Heart right ventricle (tissue), 16 donors: ENCODE measurements at places on chromosomes 6 and 20.
A peak's percentile ranks its signal among the peaks of the same experiment; 100 is the strongest.

DNA sequence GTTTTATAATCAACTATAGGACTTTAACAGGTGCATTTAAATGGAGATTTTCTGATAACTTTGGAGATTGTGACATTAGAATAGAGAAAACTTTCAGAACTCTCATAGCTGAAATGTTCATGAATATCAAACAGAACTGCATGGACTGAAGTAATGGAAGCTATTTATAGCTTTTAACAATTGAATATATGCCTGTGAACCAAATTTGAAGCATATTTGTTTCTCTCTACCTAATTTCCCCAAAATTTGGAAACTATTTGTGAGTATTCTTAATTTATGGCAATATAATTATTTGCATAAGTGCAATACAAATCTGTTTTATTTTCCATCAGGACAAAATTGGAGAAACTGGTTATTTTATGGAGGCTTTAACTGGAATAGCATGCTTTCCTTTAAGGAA lies 96.6 kb downstream of the PLG start:
- no peak for DNase-seq

- no peak for DNase-seq
Observed at GRCh38 chr6:77383026-77383425, 80.3 kb downstream of the HTR1B start.

DNA sequence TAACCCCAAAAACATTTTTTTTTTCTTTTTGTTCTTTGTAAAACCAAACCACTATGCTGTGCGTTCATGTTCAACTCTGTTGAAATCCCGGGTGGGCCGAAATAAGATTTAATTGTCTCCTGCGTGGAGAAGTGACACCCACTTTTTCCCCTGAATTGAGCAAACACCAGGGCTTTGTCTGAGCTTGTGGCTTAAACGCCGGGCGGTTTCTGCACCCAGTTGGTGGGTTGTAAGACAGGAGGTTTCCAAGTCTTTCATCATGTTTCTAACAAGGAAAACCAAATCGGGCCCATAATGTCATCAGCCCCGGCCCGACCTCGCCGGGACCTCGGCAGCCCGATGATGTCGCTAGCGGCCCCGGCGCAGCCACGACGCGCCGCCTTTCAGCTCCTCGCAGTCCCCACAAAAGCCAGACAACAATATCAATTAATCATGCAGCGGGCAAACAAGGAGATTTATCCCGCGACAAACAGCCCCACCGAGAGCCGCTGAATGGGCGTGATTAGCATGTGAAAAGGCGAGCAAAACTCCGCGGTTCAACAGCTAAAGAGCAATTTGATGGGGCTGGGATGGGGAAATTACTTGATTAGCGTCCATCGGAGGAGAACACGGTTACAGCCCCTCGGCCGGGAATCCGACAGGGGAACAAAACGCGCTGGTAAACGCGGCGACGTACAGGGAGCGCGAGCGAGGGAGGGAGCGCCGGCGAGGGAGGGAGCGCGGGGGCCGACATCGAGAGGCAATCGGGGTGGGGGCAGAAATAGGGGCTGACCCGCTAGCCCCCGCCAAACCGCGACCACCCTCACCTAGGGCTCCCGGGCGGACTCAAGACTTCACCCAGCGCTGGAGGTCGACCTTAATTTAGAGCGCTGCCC lies 5.3 kb downstream of the LINC00237 start:
- DNase-seq: no peak

- DNase-seq: no peak
Observed at GRCh38 chr6:112910256-112910655, 563.1 kb downstream of the RFPL4B start.

DNA sequence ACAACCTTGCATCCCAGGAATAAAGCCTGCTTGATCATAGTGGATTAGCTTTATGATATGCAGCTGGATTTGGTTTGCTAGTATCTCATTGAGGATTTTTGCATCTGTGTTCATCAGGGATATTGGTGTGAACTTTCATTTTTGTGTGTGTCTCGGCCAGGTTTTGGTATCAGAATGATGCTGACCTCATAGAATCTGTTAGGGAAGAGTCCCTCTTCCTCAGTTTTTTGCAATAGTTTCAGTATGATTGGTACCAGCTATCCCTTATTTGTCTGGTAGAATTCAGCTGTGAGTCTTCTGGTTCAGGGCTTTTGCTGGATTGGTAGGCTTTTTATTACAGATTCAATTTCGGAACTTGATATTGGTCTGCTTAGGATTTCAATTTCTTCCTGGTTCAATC lies 132.5 kb downstream of the ZFAND3 start:
- DNase-seq: no peak

GRCh38 chr20:51930775-51931174 lies 128.5 kb upstream of the SALL4 start:
- no peak for DNase-seq

- no peak for DNase-seq
Observed at GRCh38 chr6:132937466-132937906, 123.1 kb downstream of the RPS12 start.

DNA sequence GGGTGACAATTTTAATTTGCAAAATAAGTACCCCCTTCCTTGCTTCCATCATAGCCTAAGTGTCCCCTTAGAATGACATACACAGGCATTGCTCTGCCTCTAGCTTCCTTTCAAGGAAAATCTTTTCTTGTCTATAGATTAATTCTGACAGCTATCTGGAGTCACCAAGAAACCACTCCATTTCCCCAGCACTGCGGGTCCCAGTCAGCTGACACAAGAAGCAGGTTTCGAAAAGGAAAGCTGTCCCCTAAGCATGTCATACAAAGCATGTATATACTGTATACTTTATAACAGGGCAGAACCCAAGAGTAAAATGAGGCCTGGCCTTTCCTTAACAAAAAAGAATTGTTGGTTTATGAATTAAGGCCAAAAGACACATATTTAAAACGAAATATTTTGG lies 273.5 kb downstream of the BTBD9 start:
- DNase-seq: no peak

- no peak for DNase-seq
Observed at GRCh38 chr6:154277629-154278017, 79.0 kb downstream of the IPCEF1 start.

- peak; percentile 40 for DNase-seq
Observed at GRCh38 chr6:4805553-4806336, 29.5 kb downstream of the CDYL start.
